ENCODE measurements at places on chromosomes 2 and 18. TPM values are rescaled to one million over a fixed set of nuclear protein-coding genes. Genes with fewer than 3 reads are reported as not detected.

The NIFK gene
- 93.2 TPM for total RNA-seq

The RBKS gene
- total RNA-seq = 2.4 TPM

DNA sequence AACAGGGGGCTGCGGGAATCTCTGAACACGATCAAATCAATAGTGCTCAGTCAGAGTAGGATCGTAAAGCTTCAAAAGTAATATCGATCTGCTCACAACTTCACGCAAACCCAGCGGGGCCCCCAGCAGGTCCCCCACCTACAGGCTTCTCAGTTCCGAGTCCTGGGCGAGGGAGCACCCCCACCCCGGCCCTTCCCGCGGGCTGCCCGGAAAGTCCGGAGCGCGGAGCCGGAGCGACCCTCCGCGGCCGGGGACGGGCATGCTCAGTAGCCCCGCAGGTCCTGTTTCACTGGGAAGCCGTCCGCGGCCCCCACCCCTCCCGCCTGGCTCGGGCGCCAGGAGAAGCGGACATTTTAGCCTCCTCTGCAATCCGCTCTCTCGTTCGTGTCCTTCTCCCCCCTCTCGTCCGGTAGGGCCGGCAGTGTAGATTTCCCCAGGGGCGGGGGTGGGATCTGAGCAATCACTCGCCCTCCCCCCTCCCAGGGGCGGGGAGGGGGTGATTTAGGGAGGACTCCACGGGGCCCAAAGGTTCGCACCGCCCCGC is 3.3 kb upstream of the SPRED2 start:
- DNase-seq = peak; percentile 66
- peak overlapping the region; percentile 76 for H3K4me3 ChIP-seq
- H3K36me3 ChIP-seq = no peaks in the 10 kb centered on the region
- H3K27me3 ChIP-seq = no peaks in the 10 kb centered on the region
- peak overlapping the region; percentile 93 for H3K27ac ChIP-seq

The SRD5A2 gene
- not detected for total RNA-seq

The GAL3ST2 gene
- total RNA-seq = 0.44 TPM

- H3K27ac ChIP-seq = no peak overlapping the region
- no peak overlapping the region for H3K4me3 ChIP-seq
- H3K36me3 ChIP-seq = no peaks in the 10 kb centered on the region
- DNase-seq = no peak
These were observed 12.1 kb downstream of the EPAS1 start for GRCh38 chr2:46309052-46309953.
